Dorsolateral prefrontal cortex (tissue), 122 donors: ENCODE measurements at places on chromosomes 1 and 21. TPM values are rescaled to one million over a fixed set of nuclear protein-coding genes. Genes with fewer than 3 reads are reported as not detected.
A peak's percentile ranks its signal among the peaks of the same experiment; 100 is the strongest.

- no peak for DNase-seq
These were observed 35.7 kb upstream of the THEM4 start for GRCh38 chr1:151944857-151945575.

DNA sequence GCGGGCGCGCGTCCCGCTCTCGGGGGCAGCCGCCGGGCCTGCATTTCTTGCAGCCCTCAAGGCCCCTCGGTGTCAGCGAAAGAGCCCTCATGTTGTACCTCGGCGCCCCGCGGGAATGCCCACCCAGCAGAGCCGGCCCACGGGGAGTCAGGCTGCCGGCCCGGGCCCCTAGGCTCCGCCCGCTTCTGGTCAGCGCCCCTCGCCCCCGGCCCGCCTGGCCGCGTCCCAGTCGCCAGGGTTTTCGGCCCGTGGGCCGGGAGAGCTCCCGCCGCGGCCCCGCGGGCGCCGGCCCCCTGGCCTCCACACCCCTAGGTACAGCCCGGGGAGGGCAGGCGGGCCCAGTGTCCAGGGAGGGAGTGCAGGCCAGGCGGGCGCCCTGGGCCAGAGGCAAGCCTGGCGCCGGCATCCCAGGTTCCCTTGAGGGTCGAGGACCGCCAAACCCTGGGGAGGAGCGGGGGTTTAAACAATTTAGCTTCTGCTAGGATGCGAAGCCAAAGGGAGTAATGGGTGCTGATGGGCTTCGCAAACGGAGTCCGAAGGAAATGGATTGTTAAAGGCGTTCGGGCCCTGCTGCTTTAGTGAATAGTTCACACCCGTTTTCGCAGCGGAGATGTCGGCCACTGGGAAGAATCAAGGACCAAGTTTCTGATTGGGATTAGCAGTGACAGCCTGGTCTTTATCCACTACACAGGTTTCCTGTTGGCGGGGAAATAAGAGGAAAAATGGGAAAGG lies 486 bp upstream of the KCNA3 start:
- peak; percentile 43 for DNase-seq

LCE2C gene
- not detected for total RNA-seq

DNA sequence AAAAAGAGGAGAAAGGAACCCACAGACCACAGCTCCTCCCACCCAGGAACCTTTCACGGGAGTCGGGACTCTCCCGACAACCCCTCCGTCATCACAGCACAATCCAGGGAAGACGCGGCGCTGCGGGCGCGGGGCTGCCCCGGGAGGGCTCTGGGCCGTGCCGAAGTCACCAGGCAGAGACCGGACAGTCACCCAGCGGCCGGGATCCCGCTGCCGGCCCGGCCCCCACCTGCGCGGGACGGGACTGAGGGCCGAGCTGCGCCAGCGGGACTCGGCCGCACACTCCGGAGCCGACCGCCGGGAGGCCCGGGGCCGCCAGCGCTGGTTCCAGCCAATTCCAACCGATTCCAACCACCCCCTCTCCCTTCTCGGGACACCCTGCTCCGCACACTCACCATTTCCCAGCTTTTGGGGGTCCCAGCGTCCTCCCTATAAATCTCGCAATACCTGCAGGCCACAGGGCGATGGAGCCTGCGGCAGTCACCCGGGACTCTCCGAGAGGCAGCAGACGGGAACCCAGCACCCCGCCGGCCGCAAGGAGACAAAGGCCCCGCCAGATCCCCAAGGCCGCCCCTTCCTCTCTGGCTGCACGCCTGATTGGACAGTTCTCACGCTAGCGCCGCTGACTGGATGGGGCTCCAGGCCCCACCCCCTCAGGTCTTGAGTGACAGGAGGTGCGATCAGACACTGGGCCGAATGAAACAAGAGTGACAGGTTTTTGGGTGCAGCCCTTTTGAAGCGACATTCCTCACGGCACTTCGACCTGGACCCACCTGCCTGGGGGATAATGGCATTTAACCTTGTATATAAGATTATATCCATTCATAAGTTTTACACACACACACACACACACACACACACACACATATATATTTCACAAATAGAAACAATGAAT lies at the start of gene ZNF695:
Gene ZNF695 (minus strand): TSS at position 547 of the 895 bp plus-strand sequence. CDS start 149 bp downstream, at position 398.
- DNase-seq = peak; percentile 80

DNA sequence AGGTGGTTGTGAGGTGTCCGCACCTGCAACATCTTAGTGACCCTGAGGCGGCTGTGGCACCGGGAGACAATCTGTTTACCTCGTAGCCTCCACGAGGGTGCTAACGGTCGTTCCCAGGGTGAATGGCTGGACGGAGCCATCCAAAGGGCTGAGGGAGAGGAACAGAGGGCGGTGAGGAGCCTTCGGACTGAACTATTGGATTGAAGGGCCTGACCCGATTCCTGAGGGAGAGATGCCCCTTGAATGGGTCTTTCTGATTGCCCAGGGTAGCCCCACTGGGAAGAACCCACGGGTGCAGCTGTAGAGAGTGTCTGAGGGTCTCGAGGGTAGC lies 2.3 kb downstream of the NR5A2 start:
- DNase-seq = no peak

DNA sequence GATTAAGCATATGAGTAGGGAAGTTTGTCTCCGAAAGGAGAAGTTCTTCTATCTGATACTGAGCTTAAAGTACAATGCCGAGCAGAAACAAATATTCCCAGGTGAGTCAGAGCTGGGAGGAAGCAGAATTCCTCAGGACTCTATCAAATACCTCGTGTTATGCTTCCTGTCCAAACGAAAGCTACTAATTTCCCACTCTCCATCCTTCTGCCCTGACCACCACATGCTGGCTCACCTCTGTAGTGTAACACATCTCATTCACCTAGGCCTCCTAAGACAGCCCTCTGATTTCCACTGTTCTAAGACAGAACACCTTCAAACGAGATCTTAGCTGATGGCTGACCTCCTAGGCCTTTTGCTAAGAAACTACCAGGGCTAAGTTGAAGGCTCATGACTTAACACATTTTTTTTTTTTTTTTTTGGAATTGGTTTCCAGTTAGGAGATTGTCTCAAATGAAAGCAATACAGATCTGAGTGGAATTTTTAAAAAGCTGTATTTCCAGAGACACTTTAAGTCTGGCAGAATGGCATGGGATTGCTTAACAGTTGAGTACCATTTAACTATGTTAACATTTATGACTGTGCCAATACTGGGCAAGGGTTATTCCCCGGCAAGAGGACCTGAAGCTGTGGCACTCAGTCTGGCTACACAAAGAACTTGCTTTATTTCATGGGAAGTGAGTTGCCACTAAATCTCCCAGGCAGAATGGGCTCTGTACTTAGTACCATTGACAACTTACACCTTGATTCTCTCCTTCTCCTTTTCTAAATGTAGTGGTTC lies 583.4 kb downstream of the DPYD start:
- DNase-seq = no peak

SOD1 gene
- total RNA-seq = 399 TPM

- DNase-seq = no peak
These were observed 2.7 kb upstream of the ILF2 start for GRCh38 chr1:153673511-153673910.

PRDM15 gene
- total RNA-seq = 12.6 TPM

- no peak for DNase-seq
These were observed 420.6 kb upstream of the DEPDC1 start for GRCh38 chr1:68917456-68917855.

GRCh38 chr1:186236921-186237320 lies 138.1 kb downstream of the TPR start:
- no peak for DNase-seq

DNA sequence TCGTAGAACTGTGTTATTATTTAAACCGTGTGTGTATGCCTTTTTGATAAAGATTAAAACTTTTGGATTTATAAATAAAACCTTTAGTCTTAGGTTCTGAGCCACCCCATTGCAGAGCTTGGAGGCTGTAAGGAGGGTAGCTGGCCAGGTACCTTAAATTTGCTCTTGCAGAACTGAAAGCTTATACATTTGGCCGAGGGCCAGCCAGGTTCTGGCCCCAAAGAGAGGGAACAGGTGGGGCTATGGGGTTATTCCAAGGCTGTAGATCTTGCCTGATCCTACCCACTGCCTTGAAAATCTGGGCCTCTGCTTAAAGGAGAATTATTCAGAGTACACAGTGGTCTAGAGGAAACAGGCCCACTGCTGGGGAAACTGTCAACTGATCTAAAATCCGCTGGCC lies 59.6 kb downstream of the CAMK2N1 start:
- DNase-seq = no peak

GRCh38 chr1:154157520-154158306 lies 2.8 kb upstream of the NUP210L start:
- no peak for DNase-seq

- no peak for DNase-seq
These were observed 86.2 kb downstream of the RIPK4 start for GRCh38 chr21:41680444-41681347.

TMPRSS15 gene
- total RNA-seq = not detected

GRCh38 chr1:184838504-184838951 lies 83.9 kb upstream of the EDEM3 start:
- DNase-seq = peak; percentile 53
